B cell (primary cell): ENCODE measurements at places on chromosomes 5 and 9. TPM values are rescaled to one million over a fixed set of nuclear protein-coding genes. Genes with fewer than 3 reads are reported as not detected.

DNA sequence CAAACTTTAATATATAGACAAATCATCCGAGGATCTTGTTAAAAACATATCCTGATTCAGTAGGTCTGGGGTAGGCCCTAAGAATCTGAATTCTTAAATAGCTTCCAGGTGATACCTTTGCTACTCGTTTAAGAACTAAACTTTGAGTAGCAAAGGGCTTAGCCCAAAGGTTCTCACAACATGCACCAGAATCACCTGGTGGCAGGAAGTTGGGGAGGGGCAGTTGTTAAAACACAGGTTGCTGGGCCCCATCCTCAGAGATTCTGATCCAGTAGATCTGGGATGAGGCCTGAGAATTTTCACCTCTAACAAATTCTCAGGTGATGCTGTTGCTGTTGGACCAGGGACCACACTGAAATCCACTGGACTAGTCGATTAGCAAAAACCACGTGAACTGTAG is 20.0 kb upstream of the RGMB start:
- no peak for DNase-seq

DNA sequence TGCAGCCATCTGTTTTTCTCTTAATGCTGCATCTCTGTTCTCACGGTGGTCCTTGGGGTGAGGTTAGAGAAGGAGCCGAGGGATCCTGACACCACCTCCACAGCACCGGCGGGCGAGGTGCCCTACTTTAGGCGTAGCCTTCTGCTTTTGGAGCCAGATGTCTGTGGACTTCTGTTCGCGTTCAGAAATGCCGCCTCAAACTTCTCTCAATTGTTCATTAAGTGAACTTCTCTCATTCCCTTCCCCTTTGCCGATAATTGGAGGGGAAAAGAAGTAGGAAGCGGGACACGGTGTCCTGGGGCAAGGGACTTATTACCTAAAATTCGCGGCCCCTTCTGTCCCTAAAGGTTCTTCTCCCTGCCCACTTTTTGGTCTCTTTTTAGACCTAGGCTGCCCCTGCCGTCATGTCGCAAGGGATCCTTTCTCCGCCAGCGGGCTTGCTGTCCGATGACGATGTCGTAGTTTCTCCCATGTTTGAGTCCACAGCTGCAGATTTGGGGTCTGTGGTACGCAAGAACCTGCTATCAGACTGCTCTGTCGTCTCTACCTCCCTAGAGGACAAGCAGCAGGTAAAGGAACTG is 455 bp downstream of the KIF20A start:
- no peak for DNase-seq

DNA sequence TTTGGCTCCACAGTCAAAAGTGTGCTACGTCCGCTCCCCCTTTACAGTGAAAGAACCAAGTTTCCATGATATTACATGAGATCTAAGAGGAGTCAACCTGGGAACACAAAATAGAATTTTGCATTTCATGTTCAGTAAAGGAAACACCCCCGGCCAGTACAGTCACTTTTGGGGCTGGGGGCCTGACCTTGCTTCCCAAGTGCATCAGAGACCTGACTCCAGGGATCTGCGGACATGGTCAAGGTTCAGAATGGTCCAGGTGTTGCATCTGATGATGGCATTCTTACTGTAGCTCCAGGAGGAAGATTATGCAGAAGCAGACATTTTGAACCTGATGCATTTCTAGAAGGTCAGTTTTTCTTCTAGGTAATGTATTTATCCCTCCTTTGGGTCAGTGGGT is 39.8 kb downstream of the AK8 start:
- DNase-seq: no peak

Gene SLC9A3
- polyA plus RNA-seq: 1.2 and 2.0 TPM in 2 replicates

DNA sequence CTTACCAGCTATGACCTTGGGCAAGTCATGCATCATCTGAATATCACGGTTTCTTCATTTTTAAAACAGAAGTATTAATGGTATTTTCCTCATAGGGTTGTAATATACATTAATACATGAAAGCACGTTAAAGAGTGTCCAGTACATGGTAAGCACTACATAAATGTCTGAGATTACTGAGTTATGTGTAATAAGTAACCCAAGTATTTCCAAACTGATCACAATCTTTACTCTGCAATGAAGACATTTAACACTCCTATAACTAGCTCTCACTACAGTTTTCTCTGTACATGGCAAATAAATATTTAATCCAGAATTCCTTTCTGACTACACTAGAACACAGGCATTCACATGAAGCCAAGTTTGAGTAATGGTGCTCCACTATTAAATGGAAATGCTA is 4.0 kb downstream of the GLDC start:
- DNase-seq: no peak

- DNase-seq: no peak
Measured at GRCh38 chr9:134360897-134361296, 34.6 kb downstream of the RXRA start.

DNA sequence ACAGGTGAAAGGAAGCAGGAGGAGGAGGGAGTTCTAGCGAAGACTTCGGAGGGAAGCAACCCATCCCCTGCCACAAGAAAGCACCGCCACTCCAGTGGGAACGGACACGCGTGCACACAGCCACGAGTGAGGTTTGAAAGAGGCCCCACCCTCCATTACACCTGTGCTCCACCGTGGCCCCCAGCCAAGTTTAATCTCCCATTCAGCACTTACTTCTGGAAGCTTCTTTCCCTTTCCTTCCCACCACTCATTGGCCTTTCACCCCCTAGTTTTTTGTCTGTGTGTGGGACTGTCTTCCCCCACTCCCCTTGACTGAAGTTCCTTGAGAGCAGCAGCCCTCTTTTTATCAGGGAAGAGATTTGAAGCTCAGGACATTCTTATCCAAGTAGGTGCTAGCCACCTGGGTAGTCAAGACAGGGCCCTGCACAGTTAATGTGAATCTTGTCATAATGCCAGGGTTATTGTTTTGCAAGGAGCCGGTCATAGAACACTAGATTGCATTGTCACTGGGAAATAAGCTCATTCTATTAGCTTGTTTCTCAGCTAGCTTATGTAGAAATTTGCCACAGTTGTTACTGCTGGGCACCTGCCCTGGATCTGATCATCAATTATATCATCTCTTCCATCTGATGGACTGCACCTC is 256.0 kb downstream of the DOCK8 start:
- DNase-seq: no peak

- no peak for DNase-seq
Measured at GRCh38 chr5:121378559-121379359, 472.9 kb upstream of the FTMT start.

- DNase-seq: no peak
Measured at GRCh38 chr9:82923912-82924605, 138.9 kb downstream of the RASEF start.
